A549 treated with dexamethasone at 1 μM for 4 hours (cell line): ENCODE measurements at places on chromosomes 4 and X. TPM values are rescaled to one million over a fixed set of nuclear protein-coding genes. Genes with fewer than 3 reads are reported as not detected.

GLRB gene
- 0.64 to 0.92 TPM (median 0.77 TPM) in 5 replicates for total RNA-seq

DKK2 gene
- not detected in 5 replicates for total RNA-seq

HPGDS gene
- not detected in 5 replicates for total RNA-seq

TMEM154 gene
- total RNA-seq: 0.03 to 0.20 TPM (median 0.09 TPM) in 4 of 5 replicates, not detected in the other

SPARCL1 gene
- total RNA-seq: not detected in 5 replicates

ZAR1 gene
- total RNA-seq: 0.06 TPM in 1 of 5 replicates, not detected in the others

XAGE3 gene
- not detected in 5 replicates for total RNA-seq

GPRASP3 gene
- total RNA-seq: 2.9 to 3.8 TPM (median 3.5 TPM) in 5 replicates

SPANXB1 gene
- total RNA-seq: 1.8 to 3.1 TPM (median 2.1 TPM) in 5 replicates

NPNT gene
- 0.33 to 0.86 TPM (median 0.45 TPM) in 5 replicates for total RNA-seq

BLOC1S4 gene
- total RNA-seq: 14.7 to 18.0 TPM (median 16.9 TPM) in 5 replicates

ZCCHC18 gene
- total RNA-seq: 0.02 to 0.30 TPM (median 0.18 TPM) in 4 of 5 replicates, not detected in the other

CT45A8 gene
- not detected in 5 replicates for total RNA-seq

CPZ gene
- total RNA-seq: 0.11 to 0.40 TPM (median 0.26 TPM) in 5 replicates

CRLF2 gene
- total RNA-seq: 0.66 to 1.1 TPM (median 0.87 TPM) in 5 replicates

AREG gene
- total RNA-seq: 23.1 to 24.2 TPM (median 23.8 TPM) in 5 replicates

CPLX1 gene
- total RNA-seq: 0.28 to 0.90 TPM (median 0.47 TPM) in 5 replicates

CSAG2 gene
- total RNA-seq: not detected in 5 replicates

CT55 gene
- total RNA-seq: not detected in 5 replicates

TREX2 gene
- 0.63 to 1.7 TPM (median 1.3 TPM) in 5 replicates for total RNA-seq

CDS1 gene
- total RNA-seq: 0.33 to 0.63 TPM (median 0.60 TPM) in 5 replicates

GLRA3 gene
- 0.03 to 0.05 TPM in 2 of 5 replicates, not detected in the others for total RNA-seq

WWC2 gene
- total RNA-seq: 13.0 to 21.2 TPM (median 18.9 TPM) in 5 replicates
